ENCODE measurements at places on chromosomes 5 and 9.

GRCh38 chr5:176721509-176721908, 74.2 kb downstream of the TSPAN17 start:
- DNase-seq = no peak

DNA sequence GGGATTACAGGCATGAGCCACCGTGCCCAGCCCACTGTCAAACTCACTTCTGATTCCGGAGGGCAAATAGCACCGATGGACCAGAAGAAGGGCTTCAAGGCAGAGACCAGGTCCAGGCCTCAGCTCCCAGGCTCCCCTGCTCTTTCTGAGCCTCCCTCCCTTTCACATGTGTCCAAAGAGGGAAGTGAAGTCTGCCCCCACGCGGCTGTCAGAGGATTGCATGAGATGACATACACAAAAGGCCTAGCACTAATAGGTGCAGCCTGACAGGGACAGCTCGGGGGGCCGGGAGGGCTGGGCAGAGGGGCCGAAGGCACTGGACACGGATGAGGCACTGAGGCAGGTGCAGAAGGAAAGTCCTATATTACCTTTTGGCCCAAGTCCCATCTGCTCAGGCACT, 16.1 kb downstream of the FBP1 start:
- no peak for DNase-seq

DNA sequence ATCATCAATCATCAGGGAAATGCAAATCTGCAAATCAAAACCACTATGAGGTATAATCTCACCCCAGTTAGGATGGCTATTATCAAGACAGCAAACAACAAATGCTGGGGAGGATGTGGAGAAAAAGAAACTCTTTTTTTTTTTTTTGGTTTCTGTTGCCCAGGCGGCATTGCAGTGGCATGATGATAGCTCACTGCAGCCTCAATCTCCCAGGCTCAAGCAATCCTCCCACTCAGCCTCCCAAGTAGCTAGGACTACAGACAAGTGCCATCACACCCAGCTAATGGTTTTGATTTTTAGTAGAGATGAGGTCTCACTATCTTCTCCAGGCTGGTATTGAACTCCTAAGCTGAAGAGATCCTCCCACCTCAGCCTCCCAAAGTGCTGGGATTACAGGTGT, 5.4 kb upstream of the CNTRL start:
- DNase-seq = no peak

DNA sequence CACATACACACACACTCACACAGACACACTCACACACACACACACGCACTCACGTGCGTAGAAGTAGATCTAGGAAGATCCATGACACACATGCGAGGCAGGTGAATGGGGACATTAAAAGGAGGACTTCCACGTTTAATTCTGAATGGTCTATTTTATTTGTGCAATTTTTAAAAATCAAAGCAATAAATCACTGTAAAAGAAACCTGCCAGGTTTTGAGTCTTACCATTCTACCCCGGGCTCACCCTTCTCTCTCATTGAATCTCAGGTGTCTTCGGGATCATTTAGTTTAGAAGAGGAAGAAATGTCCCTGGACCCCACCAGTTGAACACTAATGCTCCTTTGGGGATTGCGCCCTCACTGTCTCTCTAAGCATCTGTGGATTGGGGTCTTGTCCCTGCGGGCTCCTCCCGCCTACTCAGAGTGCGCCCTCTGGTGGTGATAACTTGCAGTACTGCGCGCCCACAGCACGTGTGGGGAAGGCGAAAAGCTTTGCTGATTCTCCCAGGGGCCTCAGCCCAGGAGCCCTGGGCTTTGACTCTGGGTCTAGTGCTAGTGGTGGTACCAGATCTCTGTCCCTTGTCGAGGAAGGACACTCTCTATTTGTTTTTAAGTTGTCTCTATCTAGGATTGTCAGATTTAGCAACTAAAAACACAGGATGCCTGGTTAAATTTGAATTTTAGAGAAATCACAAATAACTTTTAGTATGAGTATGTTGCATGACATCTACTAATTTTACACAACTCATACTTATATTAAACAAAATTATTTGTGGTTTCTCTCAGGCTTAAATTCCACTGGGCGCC, 34.8 kb downstream of the BOD1 start:
- no peak for DNase-seq

DNA sequence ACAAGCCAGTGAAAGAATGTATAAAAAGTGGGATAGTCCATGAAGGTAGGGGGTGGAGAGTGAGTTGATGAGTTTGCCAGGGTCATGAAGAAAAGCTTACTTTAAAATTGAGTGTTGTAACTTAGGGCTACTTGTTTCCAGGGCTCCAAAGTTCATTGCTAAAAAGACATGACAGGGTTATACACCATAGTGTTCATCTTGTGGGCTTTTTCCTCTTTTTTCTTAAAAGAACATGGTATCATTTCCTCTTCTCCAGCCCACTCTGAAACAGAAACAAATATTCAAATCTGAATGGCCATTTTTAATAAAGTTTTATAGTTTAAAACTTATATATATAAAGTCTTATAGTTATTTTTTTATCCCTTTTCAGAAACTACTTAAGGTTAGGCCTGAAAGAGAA, 115.7 kb upstream of the SMC2 start:
- no peak for DNase-seq
